ENCODE measurements at places on chromosomes 13 and 19.
A peak's percentile ranks its signal among the peaks of the same experiment; 100 is the strongest.

DNA sequence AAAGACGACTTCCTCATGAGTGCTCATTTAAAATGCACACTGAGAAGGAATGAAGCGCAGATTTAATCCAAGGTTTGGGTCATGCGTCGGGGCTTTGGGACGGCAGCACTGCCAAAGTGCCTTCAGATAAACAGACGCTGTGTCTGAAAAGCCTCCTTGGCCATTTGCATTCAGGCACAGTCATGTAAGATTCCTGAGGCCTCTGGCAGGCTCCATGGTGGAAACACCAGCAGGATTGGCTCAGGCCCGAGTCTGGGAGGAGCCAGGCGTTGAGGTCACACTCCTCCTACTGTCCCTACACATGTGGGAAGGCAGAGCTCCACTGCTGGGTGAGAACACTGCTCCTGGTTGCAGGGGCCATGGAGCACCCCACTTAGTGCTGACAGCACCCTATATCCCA lies 113.3 kb upstream of the KL start:
- DNase-seq = no peak

- DNase-seq = no peak
Measured at GRCh38 chr13:95087746-95088305, 213.4 kb downstream of the ABCC4 start.

GRCh38 chr19:18665771-18666202 lies 17.7 kb upstream of the CRTC1 start:
- DNase-seq = no peak

DNA sequence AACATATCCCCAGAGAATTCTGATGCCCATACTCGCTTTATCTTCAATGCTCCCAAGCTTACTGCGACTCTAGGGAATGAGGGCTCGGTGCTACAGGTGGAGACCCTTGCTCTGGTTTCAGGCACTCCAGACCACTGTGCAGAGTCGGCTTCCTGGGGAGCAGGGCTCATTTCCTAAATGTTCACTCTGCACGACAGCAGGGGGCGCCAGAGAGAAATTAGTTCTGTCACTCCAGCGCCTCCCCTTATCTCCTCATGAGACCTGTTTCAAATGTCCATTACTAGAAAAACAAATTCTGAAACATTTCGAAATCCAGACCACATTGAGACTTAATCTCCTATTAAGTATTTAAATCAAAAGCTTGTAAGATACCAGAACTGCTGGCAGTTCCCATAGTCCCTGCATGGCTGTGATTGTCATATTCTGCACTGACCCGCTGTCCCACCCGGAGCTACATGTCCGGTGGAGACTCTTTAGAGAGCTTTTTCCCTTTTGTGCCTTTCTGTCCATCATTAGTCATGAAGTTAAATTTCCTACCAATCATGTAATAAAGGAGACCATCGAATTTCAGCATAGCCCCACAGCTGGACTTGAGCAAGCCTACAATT lies 22.4 kb downstream of the EPSTI1 start:
- DNase-seq = peak; percentile 82

DNA sequence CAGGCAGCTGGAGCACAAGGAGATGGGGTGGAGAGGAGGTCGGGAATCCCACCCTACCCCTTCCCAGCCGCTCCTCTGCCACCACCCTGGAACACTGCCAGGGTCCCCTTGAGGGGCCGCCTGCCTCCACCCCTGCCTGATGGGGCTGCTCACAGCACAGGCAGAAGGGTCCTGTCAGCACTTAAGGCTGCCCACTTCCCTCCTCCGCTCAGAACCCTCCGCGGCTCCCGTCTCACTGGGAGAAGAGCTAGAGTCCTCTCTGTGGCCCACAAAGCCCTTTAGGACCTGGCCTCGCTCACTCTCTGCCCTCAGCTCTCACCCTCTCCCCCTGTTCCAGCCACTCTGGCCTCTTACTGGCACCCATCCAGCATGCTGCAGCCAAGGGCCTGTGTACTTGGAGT lies 3.4 kb upstream of the POLD1 start:
- DNase-seq = no peak

- no peak for DNase-seq
Measured at GRCh38 chr19:16895467-16896145, 6.8 kb downstream of the F2RL3 start.

All from activated CD8-positive, alpha-beta memory T cell treated with anti-CD3 and anti-CD28 coated beads for 48 hours (primary cell).